Effector memory CD8-positive, alpha-beta T cell (primary cell): ENCODE measurements at places on chromosomes 16 and 17.

- no peak for DNase-seq
Observed at GRCh38 chr16:51057969-51058337, 93.1 kb downstream of the SALL1 start.

GRCh38 chr16:57916735-57917438 lies 54.0 kb downstream of the CNGB1 start:
- no peak for DNase-seq

DNA sequence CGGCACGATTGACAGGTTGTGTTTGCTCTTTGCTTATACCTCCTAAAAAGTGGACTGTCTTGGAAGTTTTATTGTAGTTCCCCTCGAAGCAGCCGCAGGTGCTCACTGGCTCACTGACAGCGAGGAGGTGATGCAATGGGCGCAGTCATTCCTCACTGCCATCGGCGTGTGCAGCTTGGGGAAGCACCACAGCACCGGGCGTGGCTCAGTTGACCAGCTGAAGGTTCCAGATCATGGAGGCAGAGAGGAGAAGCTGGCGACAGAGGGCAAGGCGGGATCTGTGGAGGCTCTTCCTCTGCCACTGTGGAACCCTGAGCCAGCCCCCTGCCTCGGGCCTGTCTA lies 72.1 kb upstream of the TNRC6C start:
- DNase-seq: no peak

GRCh38 chr16:81901484-81901883 lies 109.8 kb downstream of the SDR42E1 start:
- DNase-seq: no peak

- DNase-seq: no peak
Observed at GRCh38 chr16:22092143-22092933, at the start of gene VWA3A. Gene VWA3A, plus strand, starts transcription at chr16:22092541. Its CDS starts 97 bp downstream, at chr16:22092638.

- DNase-seq: no peak
Observed at GRCh38 chr17:46890638-46891037, 32.3 kb upstream of the GOSR2 start.
